ENCODE measurements at places on chromosomes 3 and 15.

DNA sequence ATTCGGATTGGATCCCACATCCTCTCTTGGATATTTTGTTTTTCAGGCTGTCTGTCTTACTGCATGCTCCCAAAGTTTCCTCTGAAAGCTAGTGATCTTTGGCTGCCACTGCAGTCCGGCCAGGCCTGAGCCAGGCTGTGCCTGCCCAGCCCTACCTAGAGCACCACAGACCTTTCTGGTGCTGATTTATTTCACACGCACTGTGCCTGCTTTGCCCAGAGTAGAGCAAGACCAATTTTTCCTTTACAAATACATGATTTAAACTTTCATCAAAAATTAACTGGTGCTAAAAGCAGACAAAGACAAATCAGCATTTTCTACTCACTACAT, 28.0 kb upstream of the NDUFB4 start:
- no peak for DNase-seq

DNA sequence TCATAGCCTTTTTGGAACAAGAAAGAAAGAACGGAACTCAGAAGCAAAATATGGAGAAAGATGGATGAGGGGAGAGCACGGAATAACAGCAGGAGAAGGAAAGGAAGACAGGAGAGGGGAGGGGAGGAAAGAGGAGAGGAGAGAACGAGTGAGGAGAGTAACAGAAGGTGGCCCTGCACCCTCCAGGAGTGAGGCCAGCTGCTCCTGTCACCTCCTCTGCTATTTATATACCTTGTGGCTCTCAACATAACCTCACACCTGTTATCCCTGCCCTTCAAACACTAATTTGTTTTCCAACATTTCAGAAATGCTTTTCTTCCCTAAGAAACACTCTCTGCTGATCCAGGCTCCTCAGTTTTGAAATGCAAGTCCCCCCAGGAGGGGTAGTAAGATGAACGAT, 53.4 kb upstream of the ATP2B2 start:
- no peak for DNase-seq

GRCh38 chr3:41960826-41961750, 815 bp downstream of the ULK4 start:
- peak; percentile 63 for DNase-seq

DNA sequence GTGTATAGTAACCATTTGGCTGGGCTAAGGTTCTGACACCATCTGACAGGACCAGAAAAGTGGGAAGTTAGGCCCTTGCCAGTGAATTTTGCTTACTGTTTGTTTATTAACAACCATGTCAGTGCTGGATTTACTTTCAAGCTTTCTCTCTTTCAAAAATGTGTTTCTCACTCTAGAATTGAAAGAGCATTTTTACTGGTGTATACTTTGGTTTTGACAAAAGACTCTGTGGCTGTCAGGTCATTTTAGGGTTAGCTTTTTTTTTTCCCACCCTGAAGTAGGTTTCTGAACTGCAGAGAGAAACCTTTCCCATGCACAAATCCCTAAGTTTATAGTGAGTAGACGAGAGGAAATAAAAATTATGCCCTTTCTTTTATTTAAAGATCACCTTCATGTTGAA, 230.0 kb upstream of the TBC1D5 start:
- DNase-seq = no peak

- peak; percentile 79 for DNase-seq
Observed at GRCh38 chr3:153144779-153145178, 17.2 kb upstream of the RAP2B start.

Data from PC-3 (cell line).